Amniotic epithelial cell (primary cell): ENCODE measurements at places on chromosomes 1 and 21.

DNA sequence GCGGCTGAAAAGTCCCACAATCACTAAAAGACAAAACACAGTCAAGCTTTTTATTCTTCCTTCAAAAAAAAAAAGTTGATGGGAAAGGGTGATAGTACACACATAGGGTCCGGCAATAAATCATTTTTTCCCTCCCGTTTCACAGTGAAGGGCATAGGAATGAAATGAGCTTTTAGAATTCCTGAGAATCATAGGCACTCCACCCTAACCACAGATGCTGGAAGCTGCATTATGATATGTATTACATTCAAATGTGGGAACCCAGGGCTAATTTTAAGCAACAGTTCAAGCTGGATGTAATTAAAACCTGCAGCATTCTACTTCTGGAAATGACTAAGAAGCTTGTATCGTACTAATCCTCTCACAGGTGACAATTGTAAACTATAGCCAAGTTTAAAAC is 75.7 kb upstream of the KCNJ15 start:
- DNase-seq: peak; percentile 61

DNA sequence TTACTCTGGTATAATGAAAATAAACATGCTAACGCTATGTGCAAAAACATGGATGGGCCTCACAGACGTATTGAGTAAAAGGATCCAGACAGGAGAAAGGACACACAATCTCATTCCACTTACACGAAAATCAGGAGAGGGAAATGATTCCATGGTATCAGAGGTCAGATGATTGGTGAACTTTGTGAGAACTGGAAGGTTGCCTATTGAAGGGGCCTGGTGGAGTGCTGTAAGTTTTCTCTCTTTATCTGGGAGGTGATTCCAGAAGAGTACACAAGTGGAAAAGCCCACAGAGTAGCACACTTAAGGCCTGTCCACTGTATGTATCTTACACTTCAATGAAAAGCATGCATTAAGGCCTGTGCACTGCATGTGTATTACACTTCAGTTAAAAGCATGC is 9.6 kb downstream of the GSTM2 start:
- no peak for DNase-seq

- DNase-seq: peak; percentile 72
Observed at GRCh38 chr1:227072991-227073390, 132.9 kb downstream of the COQ8A start.

GRCh38 chr1:81590171-81590570 is 210.6 kb upstream of the ADGRL2 start:
- peak; percentile 3 for DNase-seq

DNA sequence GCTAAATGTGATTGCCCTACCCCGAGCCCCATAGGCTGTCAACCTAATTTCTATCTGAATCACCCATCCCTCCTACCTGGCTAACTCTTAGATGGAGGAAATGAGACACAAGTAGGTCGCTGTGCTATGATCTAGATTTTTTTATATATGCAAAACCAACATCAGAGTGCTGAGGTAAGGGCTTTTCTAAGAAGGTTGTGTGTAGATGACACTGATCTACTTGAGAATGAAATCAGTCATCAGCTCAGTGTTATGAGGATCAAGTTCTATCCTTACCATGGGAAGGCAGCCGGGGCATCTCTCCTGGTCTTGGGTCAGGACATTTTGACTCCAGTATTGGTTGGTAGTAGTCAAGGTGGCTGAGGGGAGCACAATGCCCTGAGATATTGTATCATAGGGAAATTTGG is 23.6 kb downstream of the SLAMF1 start:
- DNase-seq: no peak

DNA sequence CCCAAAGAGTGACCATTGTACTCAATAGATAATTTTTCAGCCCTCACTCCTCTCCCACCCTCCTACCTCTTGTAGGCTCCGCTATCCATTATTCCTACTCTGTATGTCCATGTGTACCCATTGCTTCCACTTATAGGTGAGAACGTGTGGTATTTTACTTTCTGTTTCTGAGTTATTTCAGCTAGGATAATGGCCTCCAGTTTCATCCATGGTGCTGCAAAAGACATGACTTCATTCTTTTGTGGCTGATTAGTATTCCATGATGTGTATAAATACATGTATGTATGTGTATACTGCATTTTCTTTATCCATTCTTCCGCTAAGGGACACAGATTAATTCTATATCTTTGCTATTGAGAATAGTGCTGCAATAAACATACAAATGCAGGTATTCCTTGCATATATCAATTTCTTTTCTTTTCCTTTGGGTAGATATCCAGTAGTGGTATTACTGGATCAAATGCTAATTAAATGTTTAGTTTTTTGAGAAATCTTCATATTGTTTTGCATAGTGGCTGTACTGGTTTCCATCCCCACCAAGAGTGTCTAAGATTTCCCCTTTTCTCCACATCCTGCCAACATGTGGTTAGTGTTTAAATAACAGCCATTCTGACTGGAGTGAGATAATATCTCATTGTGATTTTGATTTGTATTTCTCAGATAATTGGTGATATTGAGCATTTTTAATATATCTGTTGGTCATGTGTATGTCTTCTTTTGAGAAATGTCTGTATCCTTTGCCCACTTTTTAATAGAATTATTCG is 4.9 kb downstream of the LY9 start:
- DNase-seq: no peak

- DNase-seq: peak; percentile 98
Observed at GRCh38 chr1:66182551-66183178, 351.3 kb upstream of the SGIP1 start.

DNA sequence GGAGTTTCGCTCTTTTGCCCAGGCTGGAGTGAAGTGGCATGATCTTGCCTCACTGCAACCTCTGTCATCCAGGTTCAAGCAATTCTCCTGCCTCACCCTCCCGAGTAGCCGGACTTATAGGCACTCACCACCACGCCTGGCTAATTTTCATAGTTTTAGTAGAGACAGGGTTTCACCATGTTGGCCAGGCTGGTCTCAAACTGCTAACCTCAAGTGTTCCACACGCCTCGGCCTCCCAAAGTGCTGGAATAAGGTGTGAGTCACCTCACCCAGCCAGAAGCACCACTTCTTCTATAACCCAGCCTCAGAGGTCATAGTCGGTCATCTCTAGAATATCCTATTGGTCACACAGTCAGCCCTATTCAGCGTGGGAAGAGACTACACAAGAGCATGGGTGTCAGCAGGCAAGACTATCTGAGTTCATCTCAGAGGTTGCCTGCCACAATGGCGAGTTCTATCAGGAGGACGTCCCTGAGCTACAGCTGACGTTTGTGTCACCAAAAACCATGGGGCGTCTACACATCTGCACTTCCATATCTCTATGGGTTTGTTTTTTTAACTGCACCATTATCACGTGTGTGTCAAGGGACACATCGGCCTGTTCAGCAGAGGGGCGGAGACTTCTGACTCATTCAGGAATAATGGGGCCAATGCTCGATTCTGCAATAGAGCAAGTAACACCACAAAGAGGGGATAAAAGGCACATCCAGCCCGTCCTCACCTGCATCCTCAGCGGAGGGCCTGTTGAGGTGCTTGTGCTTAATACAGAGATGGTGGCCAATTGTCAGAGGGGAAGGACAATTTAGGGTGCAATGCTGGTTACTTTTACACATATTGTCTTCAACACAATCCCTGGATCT is 256.3 kb upstream of the IRF2BP2 start:
- peak; percentile 90 for DNase-seq
